ENCODE measurements at places on chromosomes 2 and 18. TPM values are rescaled to one million over a fixed set of nuclear protein-coding genes. Genes with fewer than 3 reads are reported as not detected.

AQP4 gene
- total RNA-seq = not detected

SERPINB4 gene
- total RNA-seq = not detected

LOXL3 gene
- total RNA-seq = 11.7 TPM

ITPRIPL1 gene
- total RNA-seq = 0.83 TPM

CRACDL gene
- total RNA-seq = not detected

COL6A3 gene
- total RNA-seq = 9.2 TPM

NXPH2 gene
- total RNA-seq = not detected

FLACC1 gene
- 1.3 TPM for total RNA-seq

SLC14A1 gene
- total RNA-seq = 0.34 TPM

ECEL1 gene
- not detected for total RNA-seq

CPS1 gene
- 30.8 TPM for total RNA-seq

PDE1A gene
- total RNA-seq = 3.5 TPM

SP140 gene
- 0.34 TPM for total RNA-seq

DNAH6 gene
- not detected for total RNA-seq

OXER1 gene
- total RNA-seq = 0.52 TPM

C1GALT1C1L gene
- not detected for total RNA-seq

MC2R gene
- total RNA-seq = not detected

BUB1 gene
- 85.4 TPM for total RNA-seq

MBOAT2 gene
- total RNA-seq = 22.6 TPM

SLC4A3 gene
- total RNA-seq = 2.9 TPM

ELAC1 gene
- total RNA-seq = 4.9 TPM

PSTPIP2 gene
- total RNA-seq = 10.6 TPM

ICA1L gene
- total RNA-seq = 2.9 TPM

SLC8A1 gene
- 22.5 TPM for total RNA-seq

Data from LHCN-M2 (cell line).